ENCODE measurements at places on chromosomes 13 and 19.

- DNase-seq = no peak
Observed at GRCh38 chr13:104944176-104944575, 1591.3 kb downstream of the EFNB2 start.

GRCh38 chr13:110352735-110353134 lies 45.7 kb downstream of the COL4A2 start:
- no peak for DNase-seq

- DNase-seq = no peak
Observed at GRCh38 chr13:48412881-48413351, at the start of gene LPAR6. Gene LPAR6 (minus strand): TSS chr13:48413113. CDS start chr13:48412423, 690 bp downstream.

- DNase-seq = no peak
Observed at GRCh38 chr13:73107481-73107880, 48.7 kb downstream of the KLF5 start.

GRCh38 chr13:53045189-53045588 lies 16.6 kb downstream of the OLFM4 start:
- no peak for DNase-seq

DNA sequence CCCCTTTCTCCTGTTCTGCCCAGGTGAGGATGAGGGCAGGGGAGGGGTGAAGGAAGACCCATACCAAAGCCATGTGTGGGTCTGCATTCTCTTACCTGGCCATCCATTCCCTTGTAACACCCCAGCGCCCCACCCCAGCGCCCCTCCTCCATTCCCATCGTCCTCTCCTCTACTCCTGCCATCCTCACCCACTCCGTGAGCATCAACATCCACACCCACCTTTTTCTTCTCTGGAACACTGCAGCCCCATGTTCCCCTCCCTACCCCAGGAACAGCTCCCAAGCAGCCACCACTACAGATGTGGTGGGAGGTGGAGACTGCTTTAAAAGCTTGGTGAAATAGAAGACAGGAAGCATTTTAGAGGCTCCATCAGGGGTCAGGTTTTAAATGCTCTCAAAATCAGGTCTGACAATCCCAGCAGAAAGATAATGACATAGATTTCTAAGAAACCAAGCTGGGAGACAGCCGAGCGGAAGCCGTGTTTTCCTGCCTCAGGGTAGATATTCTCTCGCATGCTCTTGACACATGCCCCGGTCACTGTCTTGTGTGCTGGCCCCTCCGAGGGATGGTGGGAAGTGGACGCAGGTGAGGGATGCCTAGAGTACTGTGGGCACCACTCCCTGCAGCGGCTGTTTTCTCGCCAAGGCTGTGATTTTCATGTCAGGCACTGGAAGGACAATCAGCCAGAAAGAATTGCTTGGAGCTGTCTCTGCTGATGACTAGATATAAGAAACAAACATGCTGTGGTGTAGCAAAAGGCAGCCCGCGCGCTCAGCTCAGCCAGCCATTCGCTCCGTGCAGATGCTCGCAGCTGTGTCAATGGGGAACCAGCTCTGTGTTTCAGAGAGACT lies 9.8 kb downstream of the MEDAG start:
- no peak for DNase-seq

All from Peyer's patch (tissue), 4 donors.